Activated CD4-positive, alpha-beta T cell treated with anti-CD3 and anti-CD28 coated beads, Interleukin-2, amount 50 U/mL, for 4 hours (primary cell): ENCODE measurements at places on chromosomes 16 and 17.

DNA sequence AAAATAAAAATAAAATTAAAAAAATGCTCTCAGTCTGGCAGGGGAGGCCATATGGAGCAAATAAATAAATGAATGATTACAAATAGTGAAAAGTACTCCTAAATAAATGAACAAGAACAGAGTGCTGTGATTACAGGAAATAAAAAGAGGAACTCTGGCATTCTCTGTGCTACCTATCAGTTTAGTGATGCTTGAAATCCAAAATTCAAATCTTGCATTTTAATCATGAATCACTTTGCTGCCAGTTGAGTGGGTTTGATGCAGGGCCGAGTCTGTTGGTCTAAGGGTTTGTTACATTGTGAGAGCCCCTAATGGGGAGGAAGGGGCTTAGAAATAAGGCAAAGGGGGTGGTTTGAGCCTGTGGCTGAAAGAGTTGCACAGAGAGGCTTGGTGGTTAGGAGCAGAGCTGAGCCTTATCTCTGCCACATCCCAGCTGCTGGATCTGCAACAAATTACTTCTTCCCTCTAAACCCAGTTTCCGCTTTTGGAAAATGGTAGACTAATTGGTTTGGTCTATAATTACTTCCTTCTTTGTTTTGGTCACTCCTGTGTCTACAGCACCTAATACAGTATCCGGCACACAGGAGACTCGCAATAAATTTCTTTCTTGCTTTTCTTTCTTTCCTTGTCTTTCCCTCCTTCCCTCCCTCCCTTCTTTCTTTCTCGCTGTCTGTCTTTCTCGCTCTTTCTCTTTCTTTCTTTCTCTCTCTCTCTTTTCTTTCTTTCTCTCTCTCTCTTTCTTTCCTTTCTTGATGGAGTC, 6.3 kb upstream of the ABCC1 start:
- no peak for DNase-seq

GRCh38 chr16:4383591-4384444, 12.2 kb downstream of the VASN start:
- DNase-seq: no peak

GRCh38 chr16:50841081-50841886, 99.4 kb downstream of the CYLD start:
- peak; percentile 31 for DNase-seq

- DNase-seq: no peak
Observed at GRCh38 chr16:88442383-88442726, 10.7 kb upstream of the ZFPM1 start.

DNA sequence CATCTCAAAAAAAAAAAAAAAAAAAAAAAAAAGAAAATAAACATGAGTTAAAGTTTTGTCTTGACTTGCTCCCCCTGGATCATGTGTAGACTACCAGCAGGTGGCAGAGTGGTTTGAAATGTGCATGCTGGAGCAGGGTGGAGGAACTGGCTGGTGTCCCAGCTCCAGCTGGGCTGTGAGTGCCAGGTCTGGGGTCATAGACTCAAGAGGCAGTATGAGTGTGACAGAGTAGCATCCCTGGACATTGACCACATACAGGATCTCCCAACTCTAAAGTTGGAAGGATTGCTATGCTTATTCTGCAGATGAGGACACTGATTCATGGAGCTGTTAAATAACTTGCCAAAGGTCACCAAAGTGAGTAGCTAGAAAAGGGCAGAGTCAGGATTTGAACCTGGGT, 198.0 kb upstream of the MPHOSPH6 start:
- no peak for DNase-seq

GRCh38 chr17:56393156-56393555, 200.3 kb upstream of the NOG start:
- DNase-seq: no peak

DNA sequence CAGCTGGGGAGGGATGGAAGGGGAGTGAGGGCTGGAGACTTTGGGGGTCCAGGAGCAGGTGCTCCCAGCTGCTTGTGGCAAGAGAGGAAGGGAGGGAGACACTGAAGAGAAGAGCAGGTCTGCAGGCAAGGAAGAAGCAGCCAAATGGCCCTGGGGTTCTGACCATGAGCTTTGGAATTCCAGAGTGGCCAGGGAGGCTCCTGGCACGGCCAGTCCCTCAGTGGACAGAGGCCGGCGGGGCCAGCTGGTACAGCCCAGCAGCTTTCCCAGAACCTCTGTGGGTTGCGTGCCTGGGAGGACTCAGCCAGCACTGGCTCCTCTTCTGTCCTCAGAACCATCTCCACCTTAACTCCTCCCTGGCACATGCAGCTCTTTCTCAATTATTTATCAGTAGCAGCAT, 233.0 kb downstream of the MSI2 start:
- DNase-seq: no peak

- no peak for DNase-seq
Observed at GRCh38 chr16:86048221-86048620, 149.3 kb downstream of the IRF8 start.

DNA sequence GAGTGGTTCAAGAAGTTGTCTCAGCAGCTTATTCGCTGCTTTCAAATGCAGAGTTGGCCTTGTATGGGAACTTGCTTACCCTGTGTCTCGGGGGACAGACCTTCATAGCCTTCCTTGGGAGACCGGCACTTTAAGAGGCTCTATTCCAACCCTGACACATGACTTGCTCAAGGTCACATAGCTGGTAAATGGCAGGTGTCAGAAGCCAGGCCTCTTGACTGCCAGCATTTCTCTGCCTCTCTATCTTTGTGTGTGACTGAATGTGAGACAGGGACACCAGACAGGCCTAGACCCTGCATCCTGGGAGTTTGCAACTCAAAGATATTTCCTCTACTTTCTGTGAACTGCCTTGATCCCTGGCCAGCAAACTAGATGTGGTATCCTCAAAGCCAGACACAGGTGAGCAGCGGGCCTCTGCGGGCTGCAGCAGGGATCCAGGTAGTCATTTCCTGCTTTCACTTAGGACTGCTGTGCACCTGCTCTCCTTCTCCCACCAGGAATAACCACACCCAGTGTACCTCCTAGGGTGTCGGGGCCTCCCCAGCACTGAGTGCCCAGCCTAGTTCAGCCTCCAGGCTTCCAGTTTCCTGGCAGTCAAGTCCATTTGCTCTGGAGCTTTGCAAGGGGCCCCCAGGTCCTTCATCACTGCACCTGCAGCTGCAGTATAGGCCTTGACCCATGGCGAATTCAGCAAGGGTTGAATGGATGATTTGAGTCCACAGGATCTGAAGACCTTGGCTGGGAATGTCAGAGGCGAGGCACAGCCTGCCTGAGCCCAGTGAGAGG, 116.6 kb upstream of the TNRC6C start:
- DNase-seq: no peak

DNA sequence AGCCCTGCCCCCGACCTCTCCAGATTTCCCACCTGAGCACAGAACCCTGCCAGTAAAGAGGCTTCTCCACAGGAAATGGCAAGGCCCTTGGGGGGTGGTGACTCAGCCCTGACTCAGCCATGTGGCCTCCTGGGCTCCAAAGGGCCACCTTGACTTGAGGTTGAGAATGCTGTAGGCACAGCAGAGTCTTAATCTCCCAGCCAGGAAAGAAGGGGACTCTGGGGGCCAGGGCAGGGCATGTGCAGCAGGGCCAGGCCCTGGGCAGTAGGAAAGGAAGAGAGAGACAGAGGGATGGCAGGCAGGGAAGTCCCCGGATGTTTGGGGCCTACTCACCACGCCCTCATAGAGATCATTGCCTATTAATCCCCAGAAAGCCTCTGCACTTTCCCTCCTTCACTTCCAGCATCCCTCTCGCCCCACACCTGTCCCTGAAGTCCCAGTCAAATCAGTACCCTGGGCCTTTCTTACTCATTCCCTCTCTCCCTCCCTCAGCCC, 4.8 kb upstream of the ITGA3 start:
- peak; percentile 34 for DNase-seq

DNA sequence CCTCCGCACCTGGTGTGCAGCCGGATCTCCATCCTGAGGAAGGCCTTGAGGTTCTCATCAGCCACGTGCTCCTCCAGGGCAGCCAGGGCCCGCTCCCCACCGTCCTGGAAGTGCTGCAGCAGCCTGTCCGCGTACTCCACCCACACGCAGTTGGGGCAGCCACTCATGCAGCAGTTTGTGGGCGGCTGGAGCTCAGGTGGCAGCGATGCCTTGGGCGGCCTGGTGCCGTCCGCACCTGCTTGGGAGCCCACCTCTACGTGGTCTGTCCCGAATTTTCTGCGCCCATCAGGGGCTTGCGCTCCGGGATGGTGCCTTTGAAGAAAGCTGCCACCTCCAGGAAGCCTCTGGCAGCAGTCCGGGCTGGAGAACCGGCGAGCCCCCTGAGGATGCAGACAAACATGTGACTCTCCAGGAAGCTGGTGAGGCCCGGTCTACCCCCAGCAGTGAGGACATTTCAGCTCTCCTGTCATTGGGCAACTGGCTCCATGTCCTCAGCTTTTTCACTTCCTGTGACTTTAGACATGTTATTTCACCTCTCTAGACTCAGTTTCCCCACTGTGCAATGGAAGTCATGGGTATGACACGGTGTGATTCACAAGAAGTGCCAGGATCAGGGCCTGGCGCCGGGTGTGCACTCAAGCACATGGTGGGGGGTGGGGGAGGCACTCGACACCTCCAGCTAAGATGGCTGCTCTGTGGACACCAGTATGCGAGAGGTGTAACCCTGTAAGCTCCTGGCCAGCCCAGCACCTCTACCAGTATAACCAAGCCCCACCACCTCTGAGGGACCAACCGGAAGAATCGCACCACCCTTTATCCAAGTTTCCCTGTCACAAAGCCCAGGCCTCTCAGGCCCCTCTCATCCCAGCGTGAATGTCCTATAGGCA, 957 bp downstream of the OXLD1 start:
- peak; percentile 67 for DNase-seq
